Left ventricle myocardium inferior (tissue), 1 donor: ENCODE measurements at places on chromosomes 7 and 10. TPM values are rescaled to one million over a fixed set of nuclear protein-coding genes. Genes with fewer than 3 reads are reported as not detected.

The PKD2L1 gene
- not detected for total RNA-seq

The HTR7 gene
- total RNA-seq = 0.22 TPM

The CASD1 gene
- 19.2 TPM for total RNA-seq

The OPN4 gene
- total RNA-seq = 0.25 TPM

The CTTNBP2 gene
- 1.2 TPM for total RNA-seq

The RBP3 gene
- total RNA-seq = not detected

The AGAP9 gene
- total RNA-seq = 1.6 TPM

The CUX1 gene
- 125 TPM for total RNA-seq

The NAT16 gene
- not detected for total RNA-seq

The CPA4 gene
- total RNA-seq = not detected

The SLC13A4 gene
- total RNA-seq = 0.44 TPM

The CLDN3 gene
- not detected for total RNA-seq

The MKI67 gene
- 1.2 TPM for total RNA-seq
